ENCODE measurements at places on chromosomes 12 and 14.

DNA sequence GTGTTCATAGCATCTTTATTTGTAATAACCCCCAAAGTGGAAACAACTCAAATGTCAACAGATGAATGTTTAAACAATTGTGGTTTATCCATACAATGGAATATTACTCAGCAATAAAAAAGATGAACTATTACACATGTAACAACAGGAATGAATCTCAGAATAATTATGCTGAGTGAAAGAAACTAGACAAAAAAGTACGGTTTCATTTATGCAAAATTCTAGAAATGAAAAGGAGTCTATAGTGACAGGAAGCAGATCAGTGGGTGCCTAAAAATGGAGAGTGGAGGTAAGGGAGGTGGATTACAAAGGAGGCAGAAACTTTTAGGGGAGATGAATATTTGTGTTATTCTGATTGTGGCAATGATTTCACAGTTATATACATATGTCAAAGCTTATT lies 4.8 kb downstream of the PRKCH start:
- DNase-seq = no peak

DNA sequence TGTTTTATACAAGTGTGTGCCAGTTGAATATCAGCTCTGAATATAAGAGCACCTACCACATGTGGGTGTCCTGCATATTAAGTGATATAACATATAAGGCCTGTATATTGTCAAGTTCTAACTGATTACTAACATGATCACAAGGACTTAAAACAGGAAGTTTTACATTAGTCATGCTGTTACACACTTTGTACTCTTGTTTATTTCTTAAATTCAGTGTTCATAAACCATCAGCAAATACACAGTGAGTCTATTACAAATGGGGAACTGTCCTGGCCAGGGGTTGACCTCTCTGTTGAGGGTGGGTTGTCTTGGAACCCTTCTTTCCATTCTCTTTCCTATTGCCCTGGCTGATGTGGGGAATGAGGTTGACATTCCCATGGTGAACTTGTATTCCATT lies 19.1 kb downstream of the HELB start:
- DNase-seq = no peak

- DNase-seq = no peak
Measured at GRCh38 chr12:12533238-12533829, 29.3 kb downstream of the DUSP16 start.

DNA sequence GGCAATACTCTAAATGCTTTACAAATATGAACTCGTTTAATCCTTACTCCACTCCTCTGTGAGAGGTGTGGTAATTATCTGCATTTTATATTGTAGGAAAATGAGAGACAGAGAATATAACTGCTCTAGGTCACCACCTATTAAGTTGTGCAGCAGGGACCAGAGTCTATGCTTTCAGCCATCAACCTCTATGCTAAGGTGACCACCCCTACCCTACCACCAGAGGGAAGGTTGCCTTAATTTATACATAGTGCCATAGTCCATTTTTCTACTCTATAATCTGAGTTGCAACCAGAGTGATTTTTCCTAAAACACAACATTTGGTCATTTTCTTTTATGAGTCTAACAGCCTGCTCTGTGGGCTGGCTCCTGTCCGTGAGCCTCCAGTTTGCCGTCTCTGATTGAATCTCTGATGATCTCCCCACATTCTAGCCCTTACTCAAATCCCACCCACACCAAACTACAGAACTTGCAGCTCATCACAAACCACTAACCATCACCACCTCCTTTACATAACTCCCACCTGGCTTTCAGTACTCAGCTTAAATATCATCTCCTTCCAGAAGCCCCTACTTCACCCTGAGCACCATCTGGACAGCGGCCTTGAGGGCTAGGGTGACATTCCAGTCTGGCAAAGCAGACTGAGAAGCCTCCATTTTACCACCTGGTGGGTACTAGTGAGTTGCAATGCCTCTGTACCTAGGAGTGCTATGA lies 126.6 kb downstream of the PPM1H start:
- DNase-seq = no peak

GRCh38 chr12:113333877-113334785 lies 778 bp downstream of the SLC8B1 start:
- DNase-seq = peak; percentile 28

- DNase-seq = peak; percentile 86
Measured at GRCh38 chr12:1122786-1123185, 131.8 kb downstream of the ERC1 start.

GRCh38 chr14:99725774-99726537 lies 41.9 kb downstream of the CYP46A1 start:
- no peak for DNase-seq

DNA sequence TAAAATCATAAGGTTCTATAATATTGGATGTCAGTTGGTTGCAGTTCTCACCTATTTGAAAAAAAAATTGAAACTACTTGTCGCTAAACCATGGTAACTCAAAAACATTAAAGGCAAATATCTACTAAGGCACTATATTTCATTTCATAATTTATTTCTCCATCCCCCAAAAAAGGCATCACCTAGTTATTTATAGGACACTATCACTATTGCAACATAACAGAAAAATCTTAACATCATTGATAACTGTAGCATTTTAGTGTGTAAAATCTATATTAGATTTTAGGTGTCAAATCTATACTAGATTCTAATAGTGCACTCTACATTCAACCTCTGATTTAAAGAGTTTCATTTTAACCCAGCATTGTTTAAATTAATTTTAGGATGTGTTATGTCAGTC lies 1.7 kb downstream of the SPTSSA start:
- no peak for DNase-seq

DNA sequence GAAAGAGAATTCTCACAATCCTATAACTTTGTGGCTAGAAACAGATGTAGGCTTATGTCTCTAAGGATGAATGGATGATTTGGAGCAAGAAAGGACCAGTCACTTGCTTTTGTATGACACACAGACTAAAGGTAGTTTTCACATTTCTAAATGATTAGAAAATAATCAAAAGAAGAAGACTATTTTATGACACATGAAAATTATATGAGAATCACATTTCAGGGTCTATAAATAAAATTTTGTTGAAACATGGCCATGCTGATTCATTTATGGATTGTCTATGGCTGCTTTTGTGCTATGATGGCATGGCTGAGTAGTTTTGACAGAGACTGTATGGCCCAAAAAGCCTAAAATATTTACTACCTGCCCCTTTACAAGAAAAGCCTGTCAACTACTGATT lies 49.4 kb upstream of the FRMD6 start:
- no peak for DNase-seq

GRCh38 chr12:53365245-53365904 lies 14.6 kb upstream of the SP1 start:
- no peak for DNase-seq

GRCh38 chr14:61153914-61154545 lies 127.1 kb downstream of the TMEM30B start:
- DNase-seq = no peak

GRCh38 chr12:44863867-44864266 lies 12.2 kb downstream of the NELL2 start:
- no peak for DNase-seq

DNA sequence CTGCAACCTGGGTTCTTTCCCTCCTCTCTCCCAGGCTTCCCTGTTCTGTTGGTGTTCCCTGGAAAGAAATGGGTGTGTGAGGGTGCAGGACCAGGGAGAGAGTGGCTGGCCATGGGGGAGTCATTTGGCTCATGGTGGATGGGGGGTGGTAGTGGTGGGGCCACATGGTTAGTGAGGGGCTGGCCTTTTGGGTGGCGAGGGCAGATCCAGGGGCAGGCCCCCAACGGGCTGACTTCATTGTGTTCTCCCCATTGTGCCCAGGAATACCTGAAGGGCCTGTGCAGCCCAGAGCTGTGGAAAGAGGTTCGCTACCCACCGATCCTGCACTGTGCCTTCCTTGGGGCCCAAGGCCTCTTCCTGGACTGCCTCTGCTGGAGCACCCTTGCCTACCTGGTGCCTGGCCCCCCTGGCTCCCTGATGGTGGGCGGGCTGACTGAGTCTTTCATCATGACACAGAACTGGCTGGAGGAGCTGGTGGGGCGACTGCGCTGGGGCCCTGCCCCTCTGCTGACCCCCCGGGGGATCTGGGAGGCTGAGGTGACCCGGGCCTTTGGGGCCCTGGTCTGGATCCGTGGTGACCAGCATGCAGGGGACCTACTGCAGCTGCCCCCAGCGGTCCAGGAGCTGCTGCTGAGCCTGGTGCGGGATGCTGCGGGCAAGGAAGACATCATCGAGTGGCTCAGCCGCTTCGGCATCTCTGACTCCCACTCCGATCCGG lies 9.0 kb downstream of the NYNRIN start:
- DNase-seq = no peak

DNA sequence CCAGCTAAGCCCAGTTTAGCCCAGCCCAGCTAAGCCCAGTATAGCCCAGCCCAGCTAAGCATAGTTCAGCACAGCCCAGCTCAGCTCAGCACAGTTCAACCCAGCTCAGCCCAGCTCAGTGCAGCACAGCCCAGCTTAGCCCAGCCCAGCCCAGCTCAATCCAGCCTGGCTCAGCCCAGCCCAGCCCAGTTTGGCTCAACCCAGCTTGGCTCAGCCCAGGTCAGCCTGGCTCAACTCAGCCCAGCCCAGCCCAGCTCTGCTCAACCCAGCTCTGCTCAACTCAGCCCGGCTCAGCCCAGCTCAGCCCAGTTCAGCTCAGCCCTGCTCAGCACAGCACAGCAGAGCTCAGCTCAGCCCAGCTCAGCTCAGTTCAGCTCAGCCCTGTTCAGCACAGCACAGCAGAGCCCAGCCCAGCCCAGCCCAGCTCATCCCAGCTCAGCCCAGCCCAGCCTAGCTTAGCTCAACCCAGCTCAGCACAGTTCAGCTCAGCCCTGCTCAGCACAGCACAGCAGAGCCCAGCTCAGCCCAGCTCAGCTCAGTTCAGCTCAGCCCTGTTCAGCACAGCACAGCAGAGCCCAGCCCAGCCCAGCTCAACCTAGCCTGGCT lies 330.9 kb downstream of the TMEM121 start:
- DNase-seq = peak; percentile 6

Data from DND-41 (cell line).